G401 (cell line): ENCODE measurements at places on chromosomes 11 and 22.

DNA sequence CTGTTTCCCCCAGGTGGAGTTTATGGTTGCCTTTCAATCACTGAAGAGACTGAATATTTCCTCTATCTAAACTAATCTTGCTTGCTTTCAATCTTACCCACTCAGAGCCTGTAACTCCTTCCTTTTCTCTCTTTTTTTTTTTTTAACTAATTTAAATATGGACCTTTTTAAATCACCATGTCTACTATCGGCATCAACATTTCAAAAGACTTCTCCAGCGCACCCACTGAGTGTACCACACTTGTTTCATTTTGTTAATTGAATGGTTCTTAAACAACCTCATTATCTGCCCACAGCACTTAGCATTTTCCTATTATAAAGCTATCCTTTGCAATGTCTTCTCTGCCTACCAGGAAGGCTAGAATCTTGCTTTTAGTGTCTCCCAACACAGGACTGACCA, 1212.5 kb downstream of the LRRC4C start:
- DNase-seq = no peak

GRCh38 chr22:19535001-19535400, 10.8 kb upstream of the CLDN5 start:
- no peak for DNase-seq

DNA sequence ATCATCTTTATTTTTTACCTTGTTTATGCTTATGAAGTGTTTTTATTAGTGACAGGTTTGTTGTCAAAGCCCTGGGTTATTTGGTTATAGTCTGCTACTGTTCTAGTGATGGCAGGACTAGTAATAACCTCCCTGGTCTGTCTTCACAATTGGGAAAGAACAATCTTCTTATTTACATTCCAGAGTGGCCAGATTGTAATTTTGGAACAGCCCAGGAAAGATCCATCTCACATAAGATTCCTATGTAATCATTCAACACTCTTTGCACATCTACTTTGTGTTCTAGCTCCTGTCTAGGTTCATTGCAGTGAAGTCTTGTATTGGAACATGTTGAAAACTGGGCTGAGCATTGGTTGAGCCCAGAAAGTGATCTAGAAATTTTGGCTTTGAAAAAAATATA, 63.8 kb downstream of the CYB5R2 start:
- no peak for DNase-seq

GRCh38 chr11:128663824-128664223, 30.0 kb upstream of the FLI1 start:
- DNase-seq = no peak

GRCh38 chr11:128513915-128514681, 73.3 kb downstream of the ETS1 start:
- DNase-seq = no peak

DNA sequence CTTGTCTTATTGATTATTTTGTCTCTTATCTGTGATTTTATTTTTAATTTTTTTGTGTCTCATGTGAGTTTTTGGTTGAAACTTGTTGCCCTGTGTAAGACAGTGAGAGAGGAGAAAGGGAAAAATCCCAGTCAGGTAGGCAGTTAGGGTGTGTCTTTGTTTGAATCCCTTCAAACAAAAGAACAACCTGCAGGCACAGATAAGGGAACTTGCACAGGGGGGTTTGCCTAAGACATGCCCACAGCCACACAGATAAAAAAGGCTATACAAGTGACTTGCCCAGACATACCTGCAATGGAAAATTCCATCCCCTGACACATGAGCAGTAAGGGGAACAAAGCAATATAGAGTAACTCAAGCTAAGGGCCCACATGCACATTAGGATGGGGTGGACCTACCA, 127.8 kb upstream of the PLET1 start:
- DNase-seq = no peak

DNA sequence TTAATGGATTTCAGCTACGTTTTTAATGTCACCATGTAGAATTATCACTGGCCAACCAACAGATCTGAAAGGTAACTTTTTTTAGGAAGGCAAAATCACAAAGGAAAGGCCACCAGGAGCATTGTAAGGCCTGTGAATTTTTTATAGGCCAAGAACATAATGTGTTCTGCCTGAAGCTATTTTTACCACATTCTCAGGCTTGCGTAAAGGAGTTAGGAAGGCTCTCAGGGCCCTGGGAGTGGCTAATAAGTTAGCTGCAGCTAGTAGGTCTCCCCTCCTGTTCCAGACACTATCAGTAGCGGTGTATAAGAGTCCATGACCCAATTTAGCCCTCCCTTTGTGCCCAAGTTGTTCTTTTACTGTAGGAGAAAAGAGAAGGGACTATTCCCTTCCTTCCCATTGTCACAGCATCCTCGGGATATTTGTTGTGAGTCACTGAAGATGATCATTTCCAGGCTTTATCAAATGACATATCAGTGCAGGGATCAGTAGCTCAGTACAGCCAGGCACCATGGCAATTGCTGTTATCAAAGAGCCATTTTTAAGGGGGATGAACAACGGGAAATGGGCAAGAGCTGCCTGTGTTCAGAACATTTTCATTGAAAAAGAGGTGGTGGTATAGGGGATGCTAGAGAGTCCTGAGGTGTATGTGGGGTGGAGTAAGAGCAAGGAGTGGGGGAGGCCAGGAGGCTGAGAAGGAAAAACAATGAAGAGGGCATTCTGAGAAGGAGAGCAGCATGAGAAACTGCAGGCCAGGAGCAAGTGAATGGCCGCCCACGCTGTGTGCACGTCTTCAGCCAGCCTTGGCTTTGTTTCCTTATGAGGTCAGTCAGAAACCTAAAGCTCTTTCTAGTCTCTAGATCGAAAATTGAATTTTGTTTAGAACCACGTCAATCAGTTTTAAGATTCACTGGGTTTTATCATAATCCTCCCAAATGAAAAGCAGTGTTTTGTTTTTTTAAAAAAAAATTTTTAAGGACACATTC, 940.3 kb downstream of the NTM start:
- peak; percentile 74 for DNase-seq

GRCh38 chr11:118622376-118623268, 15.2 kb downstream of the PHLDB1 start:
- peak; percentile 87 for DNase-seq

- no peak for DNase-seq
Observed at GRCh38 chr11:63680834-63681320, 423 bp upstream of the RTN3 start.

- no peak for DNase-seq
Observed at GRCh38 chr11:73334384-73335203, 26.5 kb downstream of the ARHGEF17 start.

GRCh38 chr11:44842220-44842619, 108.5 kb downstream of the TP53I11 start:
- peak; percentile 82 for DNase-seq

- DNase-seq = peak; percentile 56
Observed at GRCh38 chr22:31055635-31056159, 25.4 kb upstream of the SMTN start.

GRCh38 chr11:33294224-33294623, 37.0 kb downstream of the HIPK3 start:
- no peak for DNase-seq

DNA sequence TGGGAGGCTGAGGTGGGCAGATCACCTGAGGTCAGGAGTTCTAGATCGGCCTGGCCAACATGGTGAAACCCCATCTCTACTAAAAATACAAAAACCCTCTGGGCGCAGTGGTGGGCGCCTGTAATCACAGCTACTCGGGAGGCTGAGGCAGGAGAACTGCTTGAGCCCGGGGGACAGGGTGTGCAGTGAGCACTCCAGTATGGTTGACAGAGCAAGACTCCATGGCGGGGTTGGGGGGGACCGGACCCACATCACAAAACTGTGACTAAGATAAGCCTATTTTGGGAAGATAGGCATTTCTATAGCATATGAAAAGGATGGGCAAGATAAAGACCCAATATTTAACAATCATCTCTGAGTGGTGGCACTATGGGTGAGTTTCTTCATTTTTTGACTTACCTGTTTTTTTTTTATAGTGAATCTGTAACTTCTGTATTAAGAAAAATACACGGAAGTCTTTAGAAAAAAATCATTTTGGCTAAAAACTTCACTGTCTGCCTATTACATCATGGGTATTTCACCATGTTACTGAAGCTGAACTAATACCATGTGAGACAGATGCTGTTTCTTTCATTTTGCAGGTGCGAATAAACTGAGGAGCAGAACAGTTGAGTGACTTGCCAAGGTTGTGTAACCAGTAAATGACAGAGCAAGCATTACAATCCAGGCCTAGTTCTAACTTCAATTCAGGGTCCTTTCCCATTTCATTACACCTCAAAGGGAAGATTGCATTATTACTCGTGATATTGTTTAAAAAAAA, 2.5 kb downstream of the CELF1 start:
- no peak for DNase-seq

GRCh38 chr11:30481330-30481729, 104.8 kb downstream of the MPPED2 start:
- DNase-seq = peak; percentile 8

GRCh38 chr11:15770798-15771414, 585.4 kb downstream of the SOX6 start:
- DNase-seq = no peak
